ENCODE measurements at places on chromosomes 13 and 19.

DNA sequence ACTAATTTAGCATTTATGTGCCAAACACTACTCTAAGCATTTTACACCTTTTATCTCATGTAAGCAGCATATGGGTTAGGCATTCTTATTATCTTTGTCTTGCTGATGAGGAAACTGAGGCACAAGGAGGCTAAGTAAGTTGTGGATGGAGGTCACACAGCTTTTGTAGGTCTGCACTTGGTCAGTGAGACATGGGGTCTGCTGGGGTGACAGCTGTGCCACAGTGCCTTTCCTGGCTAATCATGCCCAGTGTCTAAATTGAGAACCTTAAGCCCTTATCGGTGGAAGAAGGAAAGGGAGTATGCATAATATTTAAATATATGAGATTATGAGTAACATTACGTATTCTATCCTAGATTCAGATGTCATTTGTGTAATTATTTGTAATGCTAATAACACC is 226.2 kb downstream of the GGACT start:
- DNase-seq = no peak

DNA sequence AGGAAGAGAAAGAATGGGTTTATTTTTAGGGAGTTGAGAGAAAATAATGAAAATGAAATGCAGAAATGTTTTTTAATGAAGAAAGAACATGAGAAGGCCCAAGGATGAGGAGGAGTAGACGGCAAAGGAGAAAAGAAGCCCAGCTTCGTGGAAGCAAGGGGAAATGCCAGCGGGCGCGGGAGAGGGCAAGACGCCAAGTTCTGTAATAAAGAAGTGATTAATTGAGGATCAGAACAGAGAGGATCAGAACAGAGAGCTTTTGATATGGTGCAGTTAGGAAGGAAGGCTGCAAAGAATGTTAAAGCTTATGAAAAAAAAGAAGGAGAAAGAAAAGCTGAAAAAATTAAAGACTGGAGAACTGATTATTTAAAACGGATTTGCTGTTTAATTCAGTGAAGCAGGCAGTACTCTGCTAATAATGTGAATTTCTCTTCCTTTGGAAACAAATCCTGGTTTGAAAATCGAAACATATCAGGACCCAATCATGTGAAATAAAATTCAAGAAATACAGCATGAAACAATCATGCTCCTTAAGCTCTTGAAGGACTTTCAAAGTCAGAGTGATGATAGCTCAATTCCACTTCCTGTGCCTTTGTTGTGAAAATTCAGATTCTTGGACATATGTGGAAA is 99.3 kb upstream of the SOX1 start:
- no peak for DNase-seq

DNA sequence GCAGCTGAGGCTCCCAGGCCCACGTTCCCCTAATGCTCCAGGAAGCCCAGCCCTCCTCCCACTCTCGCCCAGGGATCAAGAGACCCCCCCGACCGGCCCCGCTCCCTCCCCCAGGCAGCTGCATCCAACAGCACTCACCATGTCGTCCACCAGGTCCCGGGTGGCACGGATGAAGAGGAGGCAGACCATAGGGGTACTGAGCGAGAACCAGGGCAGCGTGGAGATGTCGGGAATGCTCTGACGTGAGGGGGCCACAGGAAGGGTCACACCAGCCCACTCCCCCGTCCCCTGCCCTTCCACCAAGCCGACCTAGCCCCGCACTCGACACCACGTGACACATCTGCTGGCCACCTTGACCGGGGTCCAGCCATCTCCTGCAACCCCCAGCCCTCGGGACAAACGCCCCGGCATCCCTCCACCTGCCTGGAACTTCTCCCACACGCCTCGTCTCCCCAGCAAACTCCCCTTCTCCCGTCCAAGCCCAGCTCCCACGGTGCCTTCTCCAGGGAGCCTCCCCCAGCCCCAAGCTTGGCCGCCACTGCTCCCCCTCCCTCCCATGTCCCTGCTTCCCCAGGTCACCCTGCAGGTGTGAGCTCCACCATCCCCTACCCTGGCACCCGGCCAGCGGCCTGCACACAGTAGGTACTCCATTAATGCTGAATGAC is 4.9 kb downstream of the ATP8B3 start:
- DNase-seq = no peak

DNA sequence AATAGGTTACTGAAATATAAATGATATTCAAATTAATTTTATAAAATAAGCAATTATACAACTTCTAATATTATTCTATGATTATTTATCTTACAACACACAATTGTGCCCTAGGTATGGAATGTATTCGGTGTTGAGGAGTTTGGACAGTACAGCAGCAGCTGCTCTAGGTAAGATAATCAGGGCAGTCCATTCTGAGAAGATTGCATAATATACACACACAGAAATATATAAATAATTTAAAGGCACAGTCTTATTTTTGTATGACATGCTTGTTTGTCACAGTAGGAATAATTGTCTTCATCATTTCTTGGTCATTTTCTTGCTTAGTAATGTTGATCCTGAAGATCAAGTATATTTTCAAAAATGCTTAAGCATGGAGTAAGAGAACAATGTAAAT is 849.4 kb upstream of the MIR17HG start:
- no peak for DNase-seq

DNA sequence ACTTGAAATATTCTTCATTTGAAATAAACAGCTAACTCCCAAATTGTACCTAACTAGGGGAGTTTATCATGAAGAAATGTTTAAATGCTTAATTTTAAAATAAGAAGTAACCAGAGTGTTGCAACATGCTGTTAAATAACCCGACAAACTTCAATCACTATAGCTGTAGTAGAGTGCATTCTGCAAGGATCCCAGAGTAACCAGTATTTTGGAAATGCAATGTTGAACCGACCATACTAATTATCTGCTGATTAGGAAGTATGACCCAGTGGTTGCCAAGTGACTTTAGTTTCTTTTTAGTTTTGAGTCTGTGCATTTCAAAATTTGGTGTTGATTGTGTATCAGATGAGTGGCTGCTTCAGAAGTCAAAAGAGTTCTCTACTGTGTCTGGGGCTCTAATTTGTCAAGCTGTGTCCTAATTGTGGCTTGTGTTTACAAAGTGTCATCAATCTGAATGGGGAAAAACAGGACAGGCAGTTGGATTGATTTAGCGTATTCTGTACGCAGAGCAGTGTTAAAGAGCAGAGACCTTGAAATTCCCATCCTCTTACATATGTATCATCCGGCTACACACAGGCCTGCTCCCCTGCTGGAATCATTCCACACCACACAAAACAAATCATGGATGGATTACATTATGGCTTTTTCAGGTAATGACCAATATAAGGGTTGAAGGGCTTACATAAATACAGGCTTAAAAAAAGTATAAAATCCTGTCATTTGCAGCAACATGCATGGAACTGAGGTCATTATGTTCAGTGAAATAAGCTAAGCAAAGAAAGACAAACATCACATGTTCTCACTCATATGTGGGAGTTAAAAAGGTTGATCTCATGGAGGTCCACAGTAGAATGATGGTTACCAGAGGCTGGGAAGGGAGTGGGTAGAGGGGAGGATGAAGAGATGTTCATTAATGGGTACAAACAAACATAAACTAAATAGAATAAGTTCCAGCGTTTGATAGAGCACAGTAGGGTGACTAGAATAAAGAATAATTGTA is 351.5 kb downstream of the KLF12 start:
- DNase-seq = no peak

GRCh38 chr19:29810504-29810871 is 1.3 kb upstream of the CCNE1 start:
- no peak for DNase-seq

DNA sequence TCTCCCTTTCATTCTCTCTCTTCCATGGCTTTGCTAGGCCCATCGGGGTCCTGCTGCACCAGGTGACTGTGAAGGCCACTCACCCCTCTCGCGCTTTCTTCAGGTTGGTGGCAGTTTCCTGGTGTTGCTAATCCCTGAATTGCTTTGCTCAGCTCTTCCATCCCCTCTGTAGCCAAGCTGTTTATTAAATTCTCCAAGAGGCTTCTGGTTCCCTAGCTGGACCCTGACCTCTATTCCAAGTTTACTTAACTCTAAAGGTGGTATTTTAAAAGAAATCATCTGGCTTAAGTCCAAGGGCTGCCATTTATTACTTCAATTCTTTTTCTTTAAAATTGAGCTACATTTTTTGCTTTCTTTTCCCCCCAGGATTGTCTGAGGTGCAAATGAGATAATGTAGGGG is 32.7 kb upstream of the MICU2 start:
- no peak for DNase-seq
